ENCODE measurements at places on chromosomes 3 and 15. TPM values are rescaled to one million over a fixed set of nuclear protein-coding genes. Genes with fewer than 3 reads are reported as not detected.

CLEC3B gene
- total RNA-seq, result 1.7 TPM

DNA sequence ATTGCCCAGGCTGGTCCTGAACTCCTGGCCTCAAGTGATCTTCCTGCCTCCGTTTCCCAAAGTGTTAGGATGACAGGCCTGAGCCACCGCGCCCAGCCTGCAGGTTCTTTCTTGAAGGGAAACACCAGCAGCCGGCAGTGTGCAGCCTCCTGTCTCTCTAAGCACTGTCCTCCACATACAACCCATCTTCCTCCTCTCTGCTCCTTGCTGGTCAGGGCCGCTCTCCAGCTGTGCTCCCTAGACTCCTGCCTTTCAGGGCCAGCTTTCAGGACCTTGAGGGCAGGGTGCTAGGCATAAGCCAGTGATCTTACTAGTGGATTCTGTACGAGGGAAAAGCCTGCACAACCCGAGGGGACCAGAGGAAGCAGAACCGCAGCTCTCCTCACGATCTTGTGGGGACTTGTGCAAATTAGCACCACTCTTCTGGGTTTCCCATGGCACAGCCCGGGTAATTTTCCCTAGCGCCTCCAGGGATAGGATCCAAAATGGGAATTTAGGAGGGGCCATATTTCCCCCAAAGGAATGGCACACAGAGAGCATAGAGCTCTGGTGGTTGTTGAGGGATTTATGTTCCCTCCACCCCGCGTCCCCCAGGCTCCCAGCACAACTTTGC, 18.2 kb upstream of the CORO2B start:
- H3K36me3 ChIP-seq, result no peaks in the 10 kb centered on the region
- peaks cover 8% of the 10 kb centered on the region for H3K27me3 ChIP-seq
- H3K4me3 ChIP-seq, result peak overlapping the region; percentile 90
- H3K4me1 ChIP-seq, result peaks cover 23% of the 10 kb centered on the region
- DNase-seq, result no peak
- no peak overlapping the region for H3K27ac ChIP-seq

- peaks cover 3% of the 10 kb centered on the region for H3K27me3 ChIP-seq
- H3K4me1 ChIP-seq, result peaks cover 20% of the 10 kb centered on the region
- no peak for DNase-seq
- no peaks in the 10 kb centered on the region for H3K36me3 ChIP-seq
- no peak overlapping the region for H3K27ac ChIP-seq
These were observed 41.0 kb upstream of the ZNF280D start for GRCh38 chr15:56774356-56774755.

- H3K4me3 ChIP-seq, result peak overlapping the region; percentile 99
- DNase-seq, result no peak
- peaks cover 63% of the 10 kb centered on the region for H3K36me3 ChIP-seq
- H3K27me3 ChIP-seq, result peaks cover 20% of the 10 kb centered on the region
- peak overlapping the region; percentile 99 for H3K27ac ChIP-seq
- peaks cover 50% of the 10 kb centered on the region for H3K4me1 ChIP-seq
These were observed 1.6 kb downstream of the EIF4A2 start for GRCh38 chr3:186784820-186785494.

ANXA2 gene
- 5,074 TPM for total RNA-seq

PRR20G gene
- not detected for total RNA-seq

DNA sequence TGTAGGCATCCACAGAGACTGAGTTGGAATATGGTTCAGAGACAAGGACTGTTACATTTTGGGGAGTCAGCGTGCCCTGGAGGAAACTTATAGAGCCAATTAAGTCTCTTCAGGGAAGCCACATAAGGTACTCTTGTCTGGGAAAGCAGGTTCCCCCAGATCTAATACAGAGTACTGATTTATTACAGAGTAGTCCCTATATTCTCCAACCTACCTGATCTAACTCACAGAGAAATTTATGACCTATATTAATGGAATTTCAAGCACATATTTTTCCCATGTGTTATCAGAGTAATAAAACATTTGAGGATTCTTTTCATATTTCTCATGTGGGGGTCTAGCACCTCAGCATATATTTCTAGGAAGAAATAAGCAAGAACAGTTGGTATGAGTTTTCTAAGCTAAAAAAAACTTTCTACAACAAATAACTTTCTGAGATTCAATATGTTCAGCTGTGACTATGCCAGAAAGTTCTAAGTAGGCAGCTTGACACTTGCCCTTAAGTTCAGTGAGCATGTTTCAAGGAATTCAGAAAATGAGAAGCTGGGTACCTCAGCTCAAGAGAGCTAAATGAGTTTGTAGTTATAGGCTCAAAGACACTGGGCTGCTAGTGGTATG, 75.3 kb upstream of the COL8A1 start:
- H3K4me1 ChIP-seq, result peaks cover 43% of the 10 kb centered on the region
- H3K27me3 ChIP-seq, result no peaks in the 10 kb centered on the region
- peaks cover 13% of the 10 kb centered on the region for H3K36me3 ChIP-seq
- peak overlapping the region; percentile 16 for H3K27ac ChIP-seq
- 0 out of 2 replicates have a peak overlapping the region, but pooled peaks have one; percentile 39 for H3K4me3 ChIP-seq

- H3K36me3 ChIP-seq, result peaks cover 9% of the 10 kb centered on the region
- no peak overlapping the region for H3K27ac ChIP-seq
- no peak for DNase-seq
- H3K4me3 ChIP-seq, result no peak overlapping the region
These were observed 44.6 kb downstream of the ZIC4 start for GRCh38 chr3:147361454-147362420.

- peaks cover 16% of the 10 kb centered on the region for H3K4me1 ChIP-seq
- no peaks in the 10 kb centered on the region for H3K36me3 ChIP-seq
- H3K27me3 ChIP-seq, result no peaks in the 10 kb centered on the region
- no peak overlapping the region for H3K27ac ChIP-seq
- H3K4me3 ChIP-seq, result no peak overlapping the region
These were observed 445.3 kb downstream of the OTOL1 start for GRCh38 chr3:161941891-161942290.

GRCh38 chr3:55978953-55979352, 489.3 kb downstream of the ERC2 start:
- DNase-seq, result no peak
- H3K4me3 ChIP-seq, result no peak overlapping the region
- no peaks in the 10 kb centered on the region for H3K27me3 ChIP-seq
- H3K36me3 ChIP-seq, result peaks cover 5% of the 10 kb centered on the region

GRCh38 chr15:67110958-67111864, 45.8 kb downstream of the SMAD3 start:
- H3K4me3 ChIP-seq, result peak overlapping the region; percentile 37
- peaks cover 30% of the 10 kb centered on the region for H3K4me1 ChIP-seq
- no peak for DNase-seq
- H3K27me3 ChIP-seq, result peaks cover 33% of the 10 kb centered on the region

PAK6 gene
- total RNA-seq, result not detected

PTH1R gene
- total RNA-seq, result not detected

DNA sequence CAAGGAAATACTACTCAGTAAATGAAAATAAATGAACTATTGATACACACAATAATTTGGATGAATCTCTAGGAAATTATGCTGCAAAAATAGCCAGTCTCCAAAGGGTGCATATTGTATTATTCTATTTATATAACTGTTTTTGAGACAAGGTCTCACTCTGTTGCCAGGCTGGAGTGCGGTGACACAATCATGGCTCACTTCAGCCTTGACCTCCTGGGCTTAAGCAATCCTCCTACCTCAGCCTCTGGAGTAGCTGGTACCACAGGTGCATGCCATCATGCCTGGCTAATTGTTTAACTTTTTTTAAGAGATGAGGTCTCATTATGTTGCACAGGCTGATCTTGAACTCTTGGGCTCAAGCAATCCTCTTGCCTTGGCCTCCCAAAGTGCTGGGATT, 12.5 kb downstream of the KLHDC8B start:
- H3K27ac ChIP-seq, result no peak overlapping the region
- no peaks in the 10 kb centered on the region for H3K4me1 ChIP-seq
- H3K27me3 ChIP-seq, result peaks cover 11% of the 10 kb centered on the region
- H3K36me3 ChIP-seq, result no peaks in the 10 kb centered on the region
- H3K4me3 ChIP-seq, result no peak overlapping the region
- no peak for DNase-seq

ALCAM gene
- 348 TPM for total RNA-seq

ZNF80 gene
- not detected for total RNA-seq

GRCh38 chr15:47411733-47412132, 305.6 kb upstream of the SEMA6D start:
- no peak overlapping the region for H3K4me3 ChIP-seq
- peaks cover 31% of the 10 kb centered on the region for H3K4me1 ChIP-seq
- H3K27me3 ChIP-seq, result peaks cover 1% of the 10 kb centered on the region
- no peak overlapping the region for H3K27ac ChIP-seq
- no peaks in the 10 kb centered on the region for H3K36me3 ChIP-seq

- no peak overlapping the region for H3K27ac ChIP-seq
- H3K36me3 ChIP-seq, result peaks cover 9% of the 10 kb centered on the region
- peaks cover 15% of the 10 kb centered on the region for H3K27me3 ChIP-seq
- H3K4me1 ChIP-seq, result peaks cover 6% of the 10 kb centered on the region
These were observed 32.6 kb upstream of the NOX5 start for GRCh38 chr15:68981941-68982340.

DNA sequence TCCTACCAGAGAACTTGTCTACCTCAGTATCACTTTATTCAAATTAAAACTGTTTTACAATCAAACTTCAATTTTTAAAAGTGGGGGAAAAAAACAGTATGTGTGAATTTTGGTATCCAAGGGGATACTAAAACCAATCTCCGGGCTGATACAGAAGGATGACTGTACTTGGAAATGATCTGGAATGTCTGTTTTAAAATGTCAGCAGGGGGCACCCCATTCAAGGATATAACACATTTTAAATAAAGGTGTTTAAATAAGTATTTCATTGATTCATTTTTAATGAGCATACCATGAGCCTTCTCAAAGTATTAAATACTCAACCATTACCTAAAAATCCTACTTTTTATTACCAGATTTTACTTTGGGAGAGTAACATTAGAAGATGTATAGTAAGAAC, 67.9 kb downstream of the ULK4 start:
- no peak overlapping the region for H3K4me3 ChIP-seq
- DNase-seq, result peak; percentile 42
- peaks cover 5% of the 10 kb centered on the region for H3K36me3 ChIP-seq
- H3K4me1 ChIP-seq, result peaks cover 5% of the 10 kb centered on the region
- peaks cover 3% of the 10 kb centered on the region for H3K27me3 ChIP-seq
- no peak overlapping the region for H3K27ac ChIP-seq

MNS1 gene
- total RNA-seq, result 1.6 TPM

DNA sequence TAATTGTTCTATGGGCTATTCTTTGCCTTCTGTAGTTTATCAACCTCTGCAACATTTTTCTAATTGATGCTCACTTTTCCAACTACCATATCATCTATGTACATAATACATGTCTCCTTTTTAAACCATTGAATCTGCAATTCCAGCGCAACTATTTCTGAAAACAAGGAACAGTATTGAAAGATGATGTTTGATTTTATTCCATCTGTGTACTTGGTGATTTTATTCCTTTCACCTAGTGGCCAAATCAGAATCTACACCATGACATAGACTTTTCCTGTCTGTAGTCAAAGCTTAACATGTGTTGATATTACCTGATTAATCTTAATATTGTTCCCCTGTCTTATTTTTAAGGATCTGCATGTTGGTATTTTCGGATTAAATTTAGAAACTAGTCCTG, 13.0 kb downstream of the NKTR start:
- H3K4me1 ChIP-seq, result peaks cover 41% of the 10 kb centered on the region
- DNase-seq, result peak; percentile 17
- H3K4me3 ChIP-seq, result no peak overlapping the region
- H3K27ac ChIP-seq, result peak overlapping the region; percentile 2
- peaks cover 16% of the 10 kb centered on the region for H3K36me3 ChIP-seq
- H3K27me3 ChIP-seq, result no peaks in the 10 kb centered on the region

DNA sequence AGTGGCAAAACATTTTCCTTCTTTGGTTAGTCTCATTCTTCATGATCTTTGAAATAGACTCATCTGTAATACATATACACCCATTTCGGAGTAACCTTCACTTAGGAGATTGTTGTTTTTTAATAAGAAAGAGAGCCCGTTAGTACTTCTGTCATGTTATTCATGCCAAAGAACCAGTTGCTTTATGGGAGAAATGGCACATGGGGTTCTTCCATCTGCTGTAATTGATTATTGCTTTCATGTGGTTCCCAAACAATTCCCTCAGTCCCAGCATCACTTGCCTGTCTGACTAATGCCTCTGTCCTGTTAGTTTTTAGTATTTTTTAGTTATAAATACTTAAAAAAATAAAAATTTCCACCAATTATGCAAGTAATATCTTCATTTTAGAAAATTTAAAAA, 33.8 kb upstream of the FAH start:
- peaks cover 28% of the 10 kb centered on the region for H3K4me1 ChIP-seq
- no peak for DNase-seq
- peaks cover 16% of the 10 kb centered on the region for H3K36me3 ChIP-seq
- no peak overlapping the region for H3K4me3 ChIP-seq
- no peaks in the 10 kb centered on the region for H3K27me3 ChIP-seq

WDR49 gene
- not detected for total RNA-seq

DNA sequence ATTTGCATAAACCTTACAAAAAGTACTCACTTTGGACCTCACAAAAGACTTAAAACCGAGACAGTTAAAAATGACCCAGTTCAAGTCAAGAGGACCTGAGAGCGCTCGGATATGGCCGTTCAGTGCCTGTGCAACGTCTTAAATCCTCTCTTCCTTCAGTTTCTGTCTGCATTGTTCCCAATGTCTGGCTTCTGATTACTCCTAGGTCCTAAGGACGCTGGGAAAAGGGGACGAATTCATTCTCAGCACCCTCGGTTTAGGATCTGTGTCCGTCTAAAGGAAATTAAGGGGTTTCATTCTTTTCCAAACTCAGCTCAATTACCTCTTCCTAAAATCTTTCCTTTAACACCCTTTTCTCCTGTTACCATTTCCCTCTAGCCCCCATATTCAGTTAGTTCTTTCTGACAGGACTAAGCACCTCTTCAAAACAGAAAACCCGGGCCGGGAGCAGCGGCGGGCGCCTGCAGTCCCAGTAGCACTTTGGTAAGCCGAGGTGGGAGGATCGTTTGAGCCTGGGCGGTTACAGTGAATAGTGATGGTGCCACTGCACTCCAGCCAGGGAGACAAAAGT, 970 bp downstream of the DPPA4 start:
- H3K36me3 ChIP-seq, result no peaks in the 10 kb centered on the region
- peaks cover 9% of the 10 kb centered on the region for H3K4me1 ChIP-seq
- DNase-seq, result no peak
- H3K27me3 ChIP-seq, result peaks cover 4% of the 10 kb centered on the region

DNA sequence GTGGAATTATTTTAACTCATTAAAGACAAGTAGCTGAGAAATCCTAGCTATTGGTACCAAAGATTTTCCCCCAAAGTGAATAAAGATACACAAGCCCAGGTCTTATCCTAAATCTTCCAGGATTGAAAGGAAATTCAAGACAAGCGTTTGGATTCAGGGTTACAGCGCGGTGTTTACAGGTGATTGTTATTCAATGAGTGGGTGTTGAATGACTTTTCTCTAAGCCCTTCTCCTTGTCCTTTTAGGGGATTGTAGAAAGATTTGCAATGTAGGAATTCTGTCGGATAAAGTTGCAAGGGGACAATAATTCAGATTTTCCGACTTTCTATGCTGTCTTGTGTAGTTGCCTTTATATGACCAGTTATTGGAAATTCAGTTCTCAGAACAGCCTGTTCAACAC, 57.2 kb downstream of the USP13 start:
- H3K4me3 ChIP-seq, result no peak overlapping the region
- H3K36me3 ChIP-seq, result peaks cover 19% of the 10 kb centered on the region
- H3K27ac ChIP-seq, result no peak overlapping the region
- H3K27me3 ChIP-seq, result no peaks in the 10 kb centered on the region
- no peak for DNase-seq
- H3K4me1 ChIP-seq, result peaks cover 43% of the 10 kb centered on the region

MRAS gene
- total RNA-seq, result 83.3 TPM

VILL gene
- total RNA-seq, result 4.6 TPM

ADAMTS9 gene
- 0.22 TPM for total RNA-seq
